Substantia nigra (tissue), 51 donors: ENCODE measurements at places on chromosomes 7 and 10.

- no peak for DNase-seq
Measured at GRCh38 chr10:36538953-36539586, 586.3 kb upstream of the ANKRD30A start.

GRCh38 chr10:57513637-57514036 lies 754.1 kb downstream of the IPMK start:
- no peak for DNase-seq

GRCh38 chr7:90201500-90202195 lies 9.9 kb upstream of the STEAP2 start:
- no peak for DNase-seq

- no peak for DNase-seq
Measured at GRCh38 chr7:128934361-128935341, 3.1 kb upstream of the IRF5 start.

GRCh38 chr7:26000841-26001240 lies 151.2 kb upstream of the NFE2L3 start:
- DNase-seq, result no peak
